ENCODE measurements at places on chromosomes 4 and X.

DNA sequence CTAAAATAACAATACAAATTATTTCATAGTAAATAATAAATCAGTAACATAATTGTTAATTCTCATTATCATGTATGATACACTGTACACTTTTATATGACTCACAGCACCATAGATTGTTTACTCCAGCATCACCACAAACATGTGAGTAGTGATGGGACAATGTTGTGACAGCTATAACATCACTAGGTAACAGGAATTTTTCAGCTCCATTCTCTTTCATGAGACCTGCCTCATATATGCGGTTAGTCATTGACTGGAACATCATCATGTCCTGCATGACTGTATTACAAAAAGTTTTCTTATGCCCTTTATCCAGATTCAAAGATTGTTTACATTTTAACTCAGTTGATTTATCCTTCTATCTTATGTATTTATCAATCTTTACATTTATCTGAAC is 1530.0 kb downstream of the PCDH18 start:
- no peak for DNase-seq

DNA sequence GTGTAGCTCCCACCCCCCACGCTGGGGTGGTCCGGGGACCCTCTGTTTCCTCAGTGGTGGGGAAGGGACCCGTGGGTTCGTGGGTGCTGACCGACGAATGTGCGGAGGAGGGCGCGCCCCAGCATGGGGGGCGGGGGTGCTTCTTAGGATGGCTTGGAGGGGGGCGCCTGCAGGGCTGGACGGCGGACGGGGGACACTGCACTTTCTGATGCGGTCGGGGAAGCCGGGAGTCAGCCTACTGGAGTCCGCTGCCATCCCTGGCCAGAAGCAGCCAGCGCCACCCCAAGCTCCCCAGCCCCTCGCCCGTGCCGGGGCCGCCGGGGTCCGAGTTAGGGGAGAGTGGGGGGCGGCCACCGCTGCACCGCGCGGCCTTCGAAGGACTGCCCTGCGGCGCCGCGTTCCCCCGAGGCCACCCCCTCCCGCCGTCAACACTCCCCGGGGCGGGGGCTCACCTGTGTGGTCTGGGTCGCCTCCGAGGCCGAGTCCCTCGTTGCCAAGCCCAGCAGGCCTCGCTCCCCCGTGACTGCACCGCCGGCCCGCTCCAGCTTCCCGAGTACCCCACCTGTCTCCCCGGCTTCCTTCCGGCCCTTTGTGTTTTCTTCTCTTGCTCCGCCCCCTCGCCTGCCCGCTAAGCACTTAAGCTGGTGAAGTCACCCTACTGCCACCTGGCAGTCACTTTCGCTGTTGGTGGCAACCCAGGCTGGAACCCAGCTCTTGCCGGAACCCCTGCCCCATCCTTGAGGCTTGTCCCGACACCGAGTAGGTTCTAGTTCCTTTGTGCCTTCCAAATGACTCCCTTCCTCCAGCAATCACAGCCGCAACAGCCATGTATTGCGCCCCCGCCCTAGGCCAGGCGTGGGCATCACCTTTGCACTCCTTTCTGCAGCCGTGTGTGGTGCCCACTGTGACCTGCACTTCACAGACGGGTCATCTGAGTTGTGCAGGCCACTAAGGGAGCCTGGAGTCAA is at the start of gene OCIAD2:
OCIAD2 (minus strand) TSS at position 569 of the 968 bp plus-strand sequence. CDS start 2,225 bp downstream, outside the sequence.
- no peak for DNase-seq

DNA sequence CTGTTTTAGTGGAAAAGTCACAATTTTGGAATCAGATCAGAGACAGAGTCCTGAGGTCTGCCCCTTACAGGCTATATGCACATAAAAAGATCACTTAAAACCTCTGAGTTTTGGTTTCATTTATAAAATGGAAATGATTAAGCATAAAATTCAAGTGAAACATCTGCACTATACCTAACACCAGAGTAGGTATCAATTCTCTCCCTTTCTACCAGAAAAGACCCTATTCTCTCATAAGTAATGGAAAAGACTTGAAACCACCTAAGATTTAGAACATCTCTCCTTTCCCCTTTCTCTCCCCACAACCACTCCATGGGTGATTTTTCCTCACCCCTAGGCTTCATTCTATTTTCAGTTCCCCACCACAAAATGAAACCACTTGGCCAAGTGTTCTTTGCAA is 907 bp downstream of the LHFPL1 start:
- DNase-seq = no peak

- DNase-seq = no peak
These were observed 8.9 kb downstream of the SNX25 start for GRCh38 chr4:185218312-185218711.

- DNase-seq = no peak
These were observed 104.3 kb upstream of the STK26 start for GRCh38 chrX:131918839-131919238.

- DNase-seq = no peak
These were observed 1495.5 kb upstream of the ADGRL3 start for GRCh38 chr4:59704616-59705015.

GRCh38 chr4:147194604-147195003 is 248.9 kb upstream of the TTC29 start:
- DNase-seq = no peak

DNA sequence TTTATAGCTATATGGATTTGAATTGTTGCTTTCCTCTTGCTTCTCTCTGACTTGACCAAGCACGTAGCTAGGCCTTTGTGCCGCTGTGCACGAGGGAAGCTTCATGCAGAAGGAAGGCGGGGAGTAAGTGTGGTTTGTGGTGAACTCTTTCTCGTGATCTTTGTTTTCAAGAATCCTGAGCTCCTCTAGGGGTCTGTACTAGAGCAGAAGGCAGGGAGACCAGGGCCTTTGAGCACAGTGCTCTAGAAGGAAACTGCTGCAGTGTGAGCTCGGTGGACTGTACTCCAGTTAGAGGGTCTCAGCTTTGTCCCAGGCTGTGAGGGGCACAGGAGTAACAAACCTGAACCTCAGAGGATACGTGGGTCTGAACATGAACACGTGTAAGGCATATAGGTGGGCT is 49.0 kb downstream of the AGA start:
- no peak for DNase-seq

DNA sequence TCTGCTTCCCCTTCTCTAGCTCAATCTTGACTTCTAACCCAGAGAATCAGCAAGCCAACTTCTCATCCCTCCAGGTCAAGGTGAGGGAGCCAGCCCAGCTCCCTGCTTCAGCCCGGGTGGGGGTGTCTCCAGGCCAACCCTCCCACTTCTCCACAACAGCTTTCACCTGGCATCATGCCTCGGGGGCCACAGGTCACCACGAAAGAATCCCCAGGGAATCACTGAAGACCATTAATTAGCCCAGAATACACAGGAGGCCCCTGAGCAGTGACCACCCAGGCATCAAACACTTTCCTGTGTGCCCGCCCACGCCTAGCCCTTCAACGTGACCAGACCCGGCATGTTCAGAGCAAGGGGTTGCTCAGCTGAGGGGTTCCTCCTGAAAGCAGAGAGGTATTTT is 646.7 kb downstream of the BCOR start:
- no peak for DNase-seq

- DNase-seq = no peak
These were observed 78.6 kb downstream of the CAMK2D start for GRCh38 chr4:113682730-113683537.

DNA sequence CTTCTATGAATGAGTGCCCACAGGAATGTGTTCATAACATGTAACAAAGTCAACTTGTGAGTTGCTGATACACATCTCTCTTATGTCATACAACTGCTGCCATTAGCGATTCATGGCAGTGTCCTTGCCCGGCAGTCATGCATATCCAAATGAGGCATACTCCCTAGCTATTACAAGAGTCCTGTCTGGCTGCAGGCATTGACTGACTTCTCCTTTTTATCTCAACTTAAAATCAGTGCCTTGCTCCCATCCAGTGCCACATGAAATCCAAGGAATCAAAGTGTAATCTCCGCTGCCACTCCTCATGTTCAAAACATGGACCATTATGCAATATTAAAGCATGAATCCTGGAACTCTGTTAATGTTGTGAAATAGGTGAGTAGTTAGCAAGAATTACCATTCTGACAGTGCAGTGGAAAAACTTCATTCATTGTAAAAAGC is 348.9 kb upstream of the FTHL17 start:
- DNase-seq = no peak

DNA sequence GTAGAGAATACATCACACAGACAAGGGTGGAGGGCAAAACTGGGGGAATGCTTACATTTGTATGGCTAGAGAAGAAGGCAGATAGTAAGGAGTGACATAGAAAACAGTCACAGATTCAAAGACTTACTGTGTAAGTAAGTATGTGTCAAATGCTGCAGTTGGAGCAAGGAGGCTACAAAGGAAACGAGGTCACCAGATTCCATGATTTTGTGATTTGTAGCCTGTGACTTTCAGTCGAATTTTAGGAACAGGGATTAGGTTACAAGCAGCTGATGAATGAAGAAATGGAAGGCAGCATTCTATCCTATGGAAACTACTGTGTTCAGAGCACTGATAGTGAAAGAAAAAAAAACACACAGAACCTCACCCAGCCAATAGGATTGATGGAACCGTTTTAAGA is 407.9 kb downstream of the IL15 start:
- DNase-seq = no peak

DNA sequence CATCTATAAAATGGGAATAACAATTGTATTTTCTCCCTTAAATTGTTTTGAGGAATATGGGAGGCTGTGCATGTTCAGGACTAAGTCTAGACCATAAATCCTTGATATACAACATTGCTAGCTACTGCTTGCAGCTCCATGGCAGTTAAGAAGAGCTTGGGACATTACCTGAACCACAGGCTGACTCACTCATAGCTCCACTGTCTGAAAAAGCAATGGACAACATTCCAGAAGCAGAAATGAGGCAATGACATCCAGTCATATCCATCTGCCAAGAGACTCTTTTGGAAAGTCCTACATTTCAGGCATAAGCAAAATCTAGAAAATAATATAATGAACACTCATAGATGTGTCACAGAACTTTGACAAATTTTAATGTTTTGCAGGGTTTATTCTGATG is 167.3 kb upstream of the LEF1 start:
- DNase-seq = no peak

Data from tibial nerve (tissue), 4 donors.